H9 (cell line): ENCODE measurements at places on chromosomes 6 and 20. TPM values are rescaled to one million over a fixed set of nuclear protein-coding genes. Genes with fewer than 3 reads are reported as not detected.

DNA sequence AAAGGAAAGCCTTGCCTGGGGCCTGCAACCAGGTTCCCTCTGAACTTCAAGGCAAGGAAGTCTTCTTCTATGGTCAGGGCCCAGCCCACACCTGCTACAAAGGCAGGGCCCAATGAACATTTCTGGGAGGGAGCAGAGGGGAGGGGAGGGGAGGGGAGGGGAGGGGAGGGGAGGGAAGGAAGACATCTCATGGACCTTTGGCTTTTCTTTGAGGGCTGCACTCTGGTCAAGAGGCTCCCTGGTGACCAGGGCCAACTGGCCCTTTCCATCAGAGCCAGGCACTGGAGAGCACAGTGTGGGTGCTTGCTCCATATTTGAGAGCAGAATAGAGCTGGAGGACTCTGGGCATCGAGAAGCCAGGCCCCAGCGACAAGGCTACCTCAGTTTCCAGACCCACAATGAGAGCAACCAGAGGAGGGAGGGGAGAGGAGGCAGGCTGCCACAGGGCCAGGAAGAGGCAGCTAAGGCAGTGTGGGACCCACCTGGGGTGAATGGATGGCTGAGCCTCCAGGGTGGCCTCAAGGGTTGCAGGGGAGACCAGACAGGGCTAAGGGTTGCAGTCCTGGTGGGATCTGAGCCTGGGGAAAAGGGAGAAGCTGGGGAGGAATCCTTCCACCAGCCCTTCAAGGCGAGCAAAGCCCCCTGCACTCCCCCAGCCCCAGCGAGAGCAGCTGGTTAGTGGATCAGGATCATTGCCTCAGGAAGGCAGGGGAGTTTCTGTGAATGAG lies 84.8 kb downstream of the MRPL14 start:
- DNase-seq = no peak

DDX43 gene
- 0.33 TPM in 1 of 2 replicates, not detected in the other for total RNA-seq

MAK gene
- total RNA-seq = 0.20 TPM in 2 replicates

LTA gene
- not detected in 2 replicates for total RNA-seq

- no peak for DNase-seq
Measured at GRCh38 chr20:45036044-45036755, 64.7 kb downstream of the KCNS1 start.

DNA sequence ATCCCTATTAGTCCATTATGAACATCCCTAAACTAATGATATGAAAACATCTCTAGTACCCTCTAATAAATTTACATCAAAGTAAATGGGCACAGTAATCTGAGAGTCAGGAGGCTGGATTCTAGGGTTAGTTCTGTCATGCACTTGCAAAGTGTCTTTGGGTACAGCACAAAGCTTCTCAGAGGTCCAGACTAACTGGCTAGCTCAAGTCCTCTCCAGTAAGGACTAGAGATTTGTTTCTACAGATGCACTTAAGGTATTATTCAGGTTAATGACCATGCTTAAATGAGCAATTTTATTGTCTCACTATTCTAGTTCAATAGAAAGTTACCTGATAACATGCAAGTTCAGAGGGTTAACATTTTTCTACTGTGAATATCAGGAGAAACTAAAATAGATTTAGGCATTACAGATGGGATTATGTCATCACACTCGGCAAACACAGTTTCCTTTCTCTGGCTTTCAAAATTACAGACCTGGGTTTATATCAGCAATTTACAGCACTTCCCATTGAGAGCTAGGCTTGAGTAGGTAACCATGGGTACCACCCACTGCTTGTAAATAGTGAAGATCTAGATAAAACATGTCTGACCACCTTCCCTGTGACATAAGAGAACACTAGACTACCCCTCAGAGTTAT lies 402.9 kb upstream of the RUNX2 start:
- no peak for DNase-seq

DNA sequence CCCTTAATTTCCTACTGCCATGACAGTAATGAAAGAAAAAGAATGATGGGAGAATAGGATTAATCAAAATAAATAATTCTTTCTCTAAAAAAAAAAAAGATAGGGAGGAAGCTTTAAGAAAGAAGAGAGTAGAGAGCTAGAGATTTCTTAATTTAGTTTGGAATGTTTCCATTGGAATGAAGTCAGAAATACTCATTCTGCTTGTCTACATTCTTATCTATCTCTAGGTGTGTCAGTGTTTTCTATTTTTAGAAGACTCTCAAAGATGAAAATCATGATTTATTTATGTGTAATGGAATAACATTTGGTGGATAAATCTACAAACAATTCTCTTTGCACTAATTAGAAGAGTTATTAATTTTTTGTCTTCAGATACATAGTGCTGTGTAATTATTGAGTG lies 38.0 kb upstream of the HIVEP1 start:
- no peak for DNase-seq

- DNase-seq = no peak
Measured at GRCh38 chr20:33981964-33982363, 11.7 kb upstream of the RALY start.

FAM217A gene
- total RNA-seq = not detected in 2 replicates

GRCh38 chr20:50676858-50677257 lies 14.5 kb downstream of the RIPOR3 start:
- no peak for DNase-seq

DNA sequence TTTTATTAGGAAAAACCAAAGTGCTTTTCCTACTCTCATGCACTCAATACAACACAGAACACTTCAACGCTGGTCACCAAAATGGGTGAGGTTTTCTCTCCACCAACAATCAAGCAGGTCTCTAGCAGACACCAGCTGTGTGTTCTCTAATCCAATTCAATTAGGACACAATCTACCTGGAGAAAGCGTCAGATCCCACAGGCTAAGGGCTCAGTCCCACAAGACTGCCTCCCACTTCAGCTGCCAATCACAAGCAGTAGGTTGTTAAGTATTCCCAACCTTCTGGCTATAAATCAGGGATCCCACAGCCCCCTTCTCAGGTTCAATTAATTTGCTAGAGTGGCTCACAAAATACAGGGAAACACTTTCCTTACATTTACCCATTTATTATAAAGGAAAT lies 47.7 kb downstream of the STMND1 start:
- DNase-seq = no peak

DNA sequence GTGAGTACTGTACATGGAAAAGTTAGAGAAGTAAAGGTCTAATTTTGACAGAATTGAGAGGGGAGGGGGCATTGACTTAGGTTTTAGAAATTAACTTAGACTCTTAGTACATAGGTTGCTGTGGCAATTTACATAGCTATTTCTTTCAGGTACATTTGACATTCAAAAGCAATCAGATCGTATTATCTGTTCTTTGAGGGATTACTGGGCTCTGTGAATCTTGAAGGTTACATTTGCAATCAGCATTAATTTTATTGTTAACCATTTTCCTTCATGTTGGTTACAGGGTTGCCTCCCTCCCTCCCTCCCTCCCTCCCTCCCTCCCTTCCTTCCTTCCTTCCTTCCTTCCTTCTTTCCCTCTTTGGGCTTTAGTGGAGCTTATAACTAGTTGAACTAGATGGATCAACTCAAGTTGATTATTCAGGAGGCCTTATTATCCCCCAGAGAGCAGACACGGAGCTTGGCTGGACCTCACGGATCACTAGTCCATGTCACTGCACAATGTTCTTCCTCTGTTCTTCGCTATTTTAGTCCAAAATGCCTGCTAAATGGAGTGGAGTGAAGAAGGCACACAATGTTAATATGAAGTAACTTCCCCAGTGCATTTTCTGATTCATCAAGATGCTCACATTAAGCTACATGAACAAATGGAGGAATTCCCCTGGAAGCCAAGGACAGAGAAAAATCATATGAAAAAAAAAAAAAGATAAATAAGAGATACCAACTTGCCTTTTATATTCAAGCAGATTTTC lies 87.8 kb downstream of the PLCB4 start:
- no peak for DNase-seq

DNA sequence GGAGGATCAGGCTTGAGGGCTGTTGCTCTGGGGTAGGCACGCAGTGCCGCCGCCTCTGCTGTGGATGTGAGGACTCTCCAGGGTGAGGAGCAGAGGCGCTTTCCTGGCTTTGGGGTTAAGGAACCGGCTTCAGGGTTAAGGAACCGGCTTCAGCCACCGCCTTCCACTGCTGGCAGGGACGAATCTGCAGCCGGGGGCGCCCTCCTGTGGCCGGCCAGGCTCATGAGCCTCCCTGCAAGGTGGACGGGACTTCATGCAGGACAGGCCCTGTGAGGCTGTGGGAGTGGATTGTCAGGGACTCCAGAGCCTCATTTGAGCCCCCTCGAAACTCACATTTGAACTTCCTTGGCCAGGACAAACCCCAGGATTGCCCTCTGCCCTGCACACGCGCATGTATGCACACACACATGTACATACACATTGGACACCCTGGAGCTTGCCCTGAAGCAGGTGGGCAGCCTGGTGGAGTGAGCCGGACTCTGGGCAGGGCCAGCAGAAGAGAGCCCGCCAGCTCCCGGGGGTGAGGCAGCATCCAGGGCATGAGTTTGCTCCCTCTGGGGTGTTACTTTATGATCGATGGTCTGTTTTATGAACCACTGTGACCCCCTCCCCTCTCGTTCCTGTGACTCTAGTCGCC lies 146.9 kb downstream of the PHACTR3 start:
- DNase-seq = peak; percentile 86

DNA sequence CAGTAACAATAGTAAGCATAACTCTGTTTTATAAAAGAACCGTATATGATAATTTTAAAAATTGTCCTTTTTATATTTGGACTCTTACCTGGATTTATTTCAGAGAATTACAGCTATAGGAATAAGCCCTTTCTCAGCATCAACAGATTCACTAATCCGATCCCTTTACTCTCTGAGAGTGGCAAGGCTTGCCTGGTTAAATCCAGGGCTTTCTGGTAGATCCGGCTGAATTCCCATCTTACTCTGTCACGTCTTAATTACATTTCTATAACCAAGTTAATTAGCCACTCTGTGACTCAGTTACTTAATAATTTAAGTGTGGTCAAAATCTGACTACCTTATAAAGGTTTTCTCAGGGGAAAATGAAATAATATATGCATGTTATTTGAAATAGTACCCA lies 294.7 kb downstream of the FRK start:
- DNase-seq = no peak

- DNase-seq = peak; percentile 88
Measured at GRCh38 chr20:46013829-46014516, 5.3 kb downstream of the MMP9 start.

- DNase-seq = no peak
Measured at GRCh38 chr6:148364056-148364824, 21.6 kb downstream of the SASH1 start.

NOX3 gene
- not detected in 2 replicates for total RNA-seq

GRCh38 chr6:26175428-26176181 lies 88.4 kb downstream of the HFE start:
- DNase-seq = no peak

DNA sequence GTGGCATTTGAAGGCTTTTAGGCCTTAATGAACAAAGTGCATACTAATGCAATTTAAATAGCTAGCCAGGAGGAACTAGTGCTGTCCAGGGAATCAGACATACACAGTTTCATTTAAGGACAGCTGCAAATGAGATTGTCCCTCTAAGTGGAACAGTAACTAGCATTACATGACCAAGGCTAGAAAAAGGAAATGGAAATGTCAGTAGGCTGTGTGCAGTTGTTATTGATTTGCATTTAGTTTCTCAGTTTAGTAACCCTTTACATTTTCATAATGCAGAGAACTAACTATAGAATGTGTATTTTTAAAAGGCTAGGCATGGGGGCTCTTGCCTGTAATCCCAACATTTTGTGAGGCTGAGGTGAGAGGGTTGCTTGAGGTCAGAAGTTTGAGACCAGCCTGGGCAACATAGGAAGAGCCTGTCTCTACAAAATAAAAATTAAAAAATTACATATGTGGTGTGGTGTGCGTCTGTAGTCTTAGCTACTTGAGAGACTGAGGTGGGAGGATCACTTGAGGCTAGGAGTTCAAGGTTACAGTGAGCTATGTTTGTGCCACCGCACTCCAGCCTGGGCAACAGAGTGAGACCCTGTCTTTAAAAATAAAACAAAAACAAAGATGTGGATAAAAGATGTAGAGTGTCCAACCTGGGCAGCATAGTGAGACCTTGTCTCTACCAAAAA lies 468.0 kb downstream of the UTRN start:
- DNase-seq = no peak

DNA sequence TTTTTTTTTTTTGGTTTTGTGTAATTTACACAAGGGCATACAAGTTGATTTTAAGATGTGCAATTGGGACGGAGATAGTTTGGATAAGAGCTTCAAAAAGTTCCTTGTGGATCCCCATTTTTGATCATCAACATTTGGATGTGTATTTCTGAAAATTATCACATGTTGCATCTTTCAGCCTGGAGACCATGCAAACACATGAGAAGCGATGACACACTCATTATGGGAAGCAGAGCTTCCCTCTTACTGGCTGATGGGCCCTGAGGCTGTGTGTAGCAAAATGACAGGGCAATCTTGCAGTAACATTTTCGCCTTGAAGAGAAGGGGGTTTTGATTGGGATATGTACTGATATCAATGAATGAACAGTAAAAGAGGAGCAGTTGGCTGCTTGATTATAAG lies 22.0 kb upstream of the RIPK1 start:
- DNase-seq = no peak

- no peak for DNase-seq
Measured at GRCh38 chr6:139711804-139712585, 337.5 kb upstream of the CITED2 start.

DNA sequence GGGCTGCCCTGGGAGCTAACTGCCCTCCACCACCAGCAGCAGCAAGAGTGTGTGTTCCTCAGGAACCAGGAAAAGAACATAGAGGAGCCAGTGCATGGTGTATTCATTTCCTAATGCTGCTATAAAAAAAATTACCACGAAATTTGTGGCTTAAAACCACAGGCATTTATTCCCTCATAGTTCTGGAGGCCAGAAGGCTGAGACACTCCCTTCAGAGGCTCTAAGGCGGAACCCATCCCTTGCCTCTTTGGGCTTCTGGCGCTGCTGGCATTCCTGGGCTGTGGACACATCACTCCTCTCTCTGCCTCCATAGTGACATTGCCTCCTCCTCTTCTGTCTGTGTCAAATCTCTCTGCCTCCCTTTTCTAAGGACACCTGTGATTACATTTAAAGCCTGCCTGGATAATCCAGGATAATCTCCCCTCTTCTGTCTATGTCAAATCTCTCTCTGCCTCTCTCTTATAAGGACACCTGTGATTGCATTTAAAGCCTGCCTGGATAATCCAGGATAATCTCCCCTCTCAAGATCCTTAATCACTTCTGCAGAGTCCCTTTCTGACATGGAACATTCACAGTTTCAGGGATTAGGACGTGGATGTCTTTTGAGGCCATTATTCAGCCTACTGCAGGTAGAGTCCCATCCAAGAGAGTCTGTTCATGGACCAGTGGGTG lies 54.7 kb downstream of the NDUFAF5 start:
- no peak for DNase-seq

DNA sequence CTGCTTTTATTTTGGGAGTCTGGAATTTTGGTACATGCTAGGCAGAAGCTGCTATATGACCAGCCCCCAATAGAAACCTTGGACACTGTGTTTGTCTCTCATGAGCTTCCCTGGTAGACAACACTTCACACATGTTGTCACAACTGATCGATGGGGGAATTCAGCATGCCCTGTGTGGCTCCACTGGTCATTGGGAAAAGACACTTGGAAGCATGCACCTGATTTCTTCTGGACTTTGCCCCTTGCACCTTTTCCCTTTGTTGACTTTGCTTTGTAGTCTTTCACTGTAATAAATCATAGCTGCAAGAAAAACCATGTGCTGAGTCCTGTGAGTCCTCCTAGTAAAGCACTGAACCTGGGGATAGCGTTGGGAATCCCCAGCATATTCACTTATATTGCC lies 7.9 kb upstream of the WFDC10A start:
- DNase-seq = no peak

CGAS gene
- total RNA-seq = 1.7 and 1.8 TPM in 2 replicates

GRCh38 chr6:12036766-12037165 lies 24.7 kb downstream of the HIVEP1 start:
- no peak for DNase-seq

GRCh38 chr6:111925296-111925695 lies 52.0 kb upstream of the FYN start:
- DNase-seq = no peak
